ENCODE measurements at places on chromosomes 5 and 9. TPM values are rescaled to one million over a fixed set of nuclear protein-coding genes. Genes with fewer than 3 reads are reported as not detected.

KCNV2 gene
- not detected for polyA plus RNA-seq

PAEP gene
- polyA plus RNA-seq = 0.57 TPM

SPINK6 gene
- polyA plus RNA-seq = not detected

PCDHB16 gene
- polyA plus RNA-seq = 4.2 TPM

SPATA31C1 gene
- polyA plus RNA-seq = not detected

SELENOP gene
- polyA plus RNA-seq = 528 TPM

TUSC1 gene
- 12.0 TPM for polyA plus RNA-seq

EPB41L4B gene
- polyA plus RNA-seq = 8.3 TPM

LECT2 gene
- polyA plus RNA-seq = not detected

SPATA6L gene
- 1.4 TPM for polyA plus RNA-seq

NUTM2F gene
- not detected for polyA plus RNA-seq

PCDHAC2 gene
- 1.4 TPM for polyA plus RNA-seq

F12 gene
- polyA plus RNA-seq = not detected

PCDHGC4 gene
- 0.32 TPM for polyA plus RNA-seq

RALGPS1 gene
- polyA plus RNA-seq = 6.6 TPM

AIF1L gene
- polyA plus RNA-seq = 35.6 TPM

CCDC192 gene
- 0.91 TPM for polyA plus RNA-seq

NR5A1 gene
- 45.2 TPM for polyA plus RNA-seq

ZNF879 gene
- polyA plus RNA-seq = 3.1 TPM

IL33 gene
- 31.4 TPM for polyA plus RNA-seq

FBLL1 gene
- polyA plus RNA-seq = 0.15 TPM

CDO1 gene
- polyA plus RNA-seq = 12.7 TPM
